ENCODE measurements at places on chromosomes 11 and 22.

- DNase-seq, result no peak
These were observed 114.9 kb downstream of the NAV2 start for GRCh38 chr11:19827399-19828135.

- no peak for DNase-seq
These were observed 60.6 kb downstream of the MED15 start for GRCh38 chr22:20567993-20568417.

DNA sequence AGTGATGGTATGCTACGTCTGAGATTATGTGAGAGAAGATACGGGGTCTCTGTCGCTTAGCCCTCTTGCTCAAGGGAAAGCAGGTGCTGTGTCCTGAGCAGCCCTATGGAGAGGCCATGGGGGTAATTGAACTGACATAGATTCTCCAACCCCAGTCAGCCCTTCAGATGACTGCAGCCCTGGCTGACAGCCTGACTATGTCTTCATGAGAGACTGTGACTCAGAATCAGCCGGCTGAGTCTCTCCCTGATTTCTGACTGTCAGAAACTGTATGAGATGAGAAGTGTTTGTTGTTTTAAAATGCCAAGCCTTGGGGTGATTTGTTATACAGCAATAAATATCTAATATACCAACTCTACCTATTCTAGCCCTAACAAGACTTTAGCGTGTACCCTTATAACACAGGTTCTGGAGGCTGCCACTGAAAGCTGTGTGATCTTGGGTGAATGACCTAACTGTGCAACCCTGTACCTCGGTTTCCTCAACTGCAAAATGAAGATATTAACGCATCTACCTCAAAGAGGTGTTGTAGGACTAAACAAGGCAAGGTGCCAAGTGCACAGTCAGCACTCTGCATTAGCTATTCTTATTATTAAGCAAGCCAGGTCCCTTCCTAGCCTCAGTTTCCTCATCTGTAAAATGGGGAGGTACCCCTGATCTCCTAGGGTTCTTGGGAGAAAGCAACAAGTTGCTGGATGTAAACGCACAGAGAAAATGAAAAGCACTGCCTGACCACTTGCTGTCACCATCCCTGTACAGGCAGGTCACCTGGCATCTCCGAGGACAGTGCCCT is 24.9 kb downstream of the SLC43A1 start:
- no peak for DNase-seq

DNA sequence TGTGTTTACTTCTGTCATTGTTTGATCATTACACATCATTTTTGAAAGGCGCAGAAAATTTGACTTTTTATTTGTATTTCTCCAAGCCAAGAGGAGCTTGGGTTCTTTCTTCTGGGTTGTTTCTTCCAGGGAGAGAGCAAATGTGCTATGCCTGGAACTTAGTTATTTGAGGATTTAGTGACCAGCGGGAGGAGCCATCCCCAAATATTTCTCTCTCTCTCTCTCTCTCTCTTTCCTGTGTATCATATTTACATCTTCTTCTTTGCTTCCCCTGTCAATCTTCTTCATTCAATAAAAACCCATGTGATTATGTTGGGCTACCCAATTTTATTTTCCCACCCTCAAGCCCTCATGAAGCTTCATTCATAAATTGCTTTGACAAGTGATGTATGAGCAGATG is 534.5 kb downstream of the LRRC4C start:
- no peak for DNase-seq

- no peak for DNase-seq
These were observed 29.0 kb upstream of the CREB3L1 start for GRCh38 chr11:46248289-46249102.

- no peak for DNase-seq
These were observed 108.0 kb upstream of the CADM1 start for GRCh38 chr11:115612046-115612730.

- no peak for DNase-seq
These were observed 261.9 kb upstream of the LUZP2 start for GRCh38 chr11:24234822-24235508.

- no peak for DNase-seq
These were observed 816.3 kb downstream of the OPCML start for GRCh38 chr11:132716037-132716436.

DNA sequence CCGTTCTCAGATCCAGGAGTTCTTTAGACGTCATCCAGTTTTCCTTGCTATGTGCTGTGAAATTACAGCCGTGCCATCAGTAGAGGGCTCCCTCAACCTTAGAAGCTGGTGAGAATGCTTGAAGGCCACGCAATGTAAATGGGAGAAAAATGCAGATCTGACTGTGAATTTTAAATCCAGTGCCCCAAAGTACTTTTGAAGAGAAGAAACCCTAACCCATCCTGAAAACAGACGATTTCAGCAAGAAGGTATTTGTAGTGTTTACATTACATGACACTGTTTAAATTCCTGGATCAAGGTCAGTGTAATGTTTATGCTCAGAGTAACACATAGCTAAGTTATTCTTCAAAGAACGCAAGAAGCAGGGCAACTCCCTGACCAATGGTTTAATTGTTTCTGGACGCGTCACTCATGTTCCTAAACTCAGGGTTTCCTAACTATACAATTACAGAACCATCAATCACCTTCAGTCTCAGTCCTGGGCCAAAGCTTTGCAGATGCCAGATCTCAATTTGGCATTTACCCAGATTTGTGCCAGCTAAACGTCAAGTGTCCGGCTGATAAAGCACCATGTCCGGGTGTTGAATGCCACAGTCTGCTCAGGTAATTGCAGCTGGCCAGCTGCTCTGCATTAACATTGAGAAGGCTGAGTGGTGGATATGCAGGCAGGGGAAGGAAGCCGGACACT is 38.2 kb downstream of the ADAMTS8 start:
- DNase-seq, result no peak

GRCh38 chr11:124519850-124520549 is 23.5 kb downstream of the OR8B12 start:
- no peak for DNase-seq

DNA sequence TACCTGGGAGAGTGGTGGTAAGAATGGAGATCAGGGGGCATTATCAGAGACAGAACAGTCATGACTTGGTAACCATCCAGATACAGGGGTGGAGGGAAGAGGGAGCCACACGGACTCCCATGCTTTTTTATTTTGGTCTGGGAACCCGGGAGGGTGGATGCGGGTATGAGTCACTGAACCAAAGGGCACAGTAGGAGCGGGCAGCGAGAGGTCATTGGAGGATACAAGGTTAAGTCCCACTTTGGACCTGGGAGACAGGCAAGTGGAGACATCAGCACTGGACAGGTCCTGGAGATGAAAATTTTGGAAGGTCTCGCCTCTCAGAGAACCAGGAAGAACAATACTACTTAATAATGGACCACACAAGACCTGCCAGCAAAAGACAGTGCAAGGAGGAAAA is 6.7 kb downstream of the HDHD5 start:
- no peak for DNase-seq

DNA sequence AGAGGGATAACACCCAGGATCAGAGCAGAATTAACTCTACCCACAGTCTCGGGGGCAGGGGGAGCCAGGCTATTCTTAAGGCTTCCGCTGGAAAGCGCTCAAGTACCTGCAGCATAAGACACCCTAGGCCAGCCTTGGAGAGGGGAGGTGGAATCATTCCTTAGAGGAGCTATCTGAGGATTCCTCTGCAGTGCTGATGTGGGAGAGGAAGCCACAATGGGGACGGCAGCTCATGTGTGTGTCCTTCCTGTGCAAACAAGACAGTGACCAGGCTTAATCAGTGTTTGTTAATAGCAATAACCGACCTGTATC is 382.2 kb upstream of the CADM1 start:
- no peak for DNase-seq

DNA sequence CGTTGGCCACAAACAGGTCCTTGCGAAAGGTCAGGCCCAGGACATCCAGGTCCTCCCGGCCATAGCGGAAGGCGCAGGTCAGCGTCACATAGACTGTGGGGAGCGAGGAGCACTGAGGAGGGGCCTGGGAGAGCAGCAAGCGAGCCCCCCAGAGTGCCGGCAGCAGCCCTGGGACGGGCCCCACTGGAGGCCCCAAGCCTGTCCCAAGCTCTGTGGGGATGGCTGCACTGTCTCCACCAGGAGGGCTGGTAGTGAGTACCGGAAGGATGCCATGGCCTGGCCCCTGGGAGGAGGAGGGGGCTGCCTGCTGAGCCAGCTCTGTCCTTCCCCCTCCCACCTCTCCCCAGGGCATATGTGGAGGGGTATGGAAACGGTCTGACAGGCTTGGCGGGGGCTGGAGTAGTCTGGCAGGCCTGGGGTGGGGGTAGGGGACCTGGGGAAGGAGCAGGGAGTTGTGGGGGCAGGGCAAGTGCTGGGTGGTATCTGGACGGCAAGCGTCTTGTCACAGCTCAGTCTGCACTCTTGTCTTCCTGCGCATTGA is 42.9 kb downstream of the TPBGL start:
- no peak for DNase-seq

- no peak for DNase-seq
These were observed 89.1 kb downstream of the BBOX1 start for GRCh38 chr11:27129686-27130085.

DNA sequence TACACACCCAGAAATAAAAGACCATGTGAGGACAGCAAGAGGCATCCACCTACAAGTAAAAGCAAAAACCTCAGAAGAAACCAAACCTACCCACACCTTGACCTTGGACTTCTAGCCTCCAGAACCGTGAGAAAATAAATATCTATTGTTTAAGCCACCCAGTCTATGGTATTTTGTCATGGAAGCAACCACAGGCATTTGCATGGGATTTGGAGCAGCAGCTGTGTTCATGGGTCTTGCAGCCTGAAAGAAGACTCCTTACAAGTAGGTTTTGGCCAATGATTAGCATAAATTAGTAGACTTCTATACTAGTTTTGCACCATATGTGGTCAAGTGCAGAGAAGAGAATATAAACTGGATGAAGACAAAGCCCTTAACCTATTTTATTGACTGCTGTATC is 27.9 kb downstream of the FSHB start:
- DNase-seq, result no peak

- peak; percentile 63 for DNase-seq
These were observed at the start of gene BCO2 for GRCh38 chr11:112174789-112175598. Gene BCO2 (plus strand): TSS chr11:112175512. CDS start chr11:112175602, 90 bp downstream.

- DNase-seq, result no peak
These were observed 1434.8 kb downstream of the TBC1D22A start for GRCh38 chr22:48197189-48197690.

GRCh38 chr11:134445601-134446325 is 33.7 kb upstream of the B3GAT1 start:
- no peak for DNase-seq

GRCh38 chr11:100748153-100748552 is 61.1 kb downstream of the ARHGAP42 start:
- no peak for DNase-seq

DNA sequence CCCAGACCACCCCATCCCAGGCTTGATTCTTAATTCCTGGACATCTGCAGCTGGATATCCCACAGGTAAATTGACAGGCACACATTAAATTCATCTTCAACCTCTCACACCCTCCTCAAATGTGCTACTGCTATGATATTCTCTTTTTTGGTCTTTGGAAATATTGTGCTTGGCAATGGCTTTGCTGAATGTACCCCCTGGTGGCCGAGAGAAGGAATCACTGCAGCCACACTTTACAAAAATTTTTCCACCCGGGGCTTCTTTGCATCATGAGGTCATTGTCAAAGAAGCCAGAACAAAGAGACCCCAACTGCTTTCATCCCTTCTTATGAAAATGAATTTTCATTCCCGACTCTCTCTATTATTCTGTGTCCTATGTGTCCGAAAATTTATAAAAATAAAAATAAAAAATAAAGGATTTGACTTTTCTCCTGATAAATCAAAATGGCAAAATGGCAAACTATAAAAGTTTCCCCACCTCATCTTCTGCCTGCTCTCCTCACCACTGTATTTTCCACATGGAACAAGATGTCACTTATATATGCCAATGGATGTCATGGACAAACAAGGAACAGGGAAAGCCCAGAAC is 15.0 kb upstream of the CYB5R2 start:
- peak; percentile 22 for DNase-seq

- no peak for DNase-seq
These were observed 3.0 kb downstream of the ABTB2 start for GRCh38 chr11:34354782-34355181.

DNA sequence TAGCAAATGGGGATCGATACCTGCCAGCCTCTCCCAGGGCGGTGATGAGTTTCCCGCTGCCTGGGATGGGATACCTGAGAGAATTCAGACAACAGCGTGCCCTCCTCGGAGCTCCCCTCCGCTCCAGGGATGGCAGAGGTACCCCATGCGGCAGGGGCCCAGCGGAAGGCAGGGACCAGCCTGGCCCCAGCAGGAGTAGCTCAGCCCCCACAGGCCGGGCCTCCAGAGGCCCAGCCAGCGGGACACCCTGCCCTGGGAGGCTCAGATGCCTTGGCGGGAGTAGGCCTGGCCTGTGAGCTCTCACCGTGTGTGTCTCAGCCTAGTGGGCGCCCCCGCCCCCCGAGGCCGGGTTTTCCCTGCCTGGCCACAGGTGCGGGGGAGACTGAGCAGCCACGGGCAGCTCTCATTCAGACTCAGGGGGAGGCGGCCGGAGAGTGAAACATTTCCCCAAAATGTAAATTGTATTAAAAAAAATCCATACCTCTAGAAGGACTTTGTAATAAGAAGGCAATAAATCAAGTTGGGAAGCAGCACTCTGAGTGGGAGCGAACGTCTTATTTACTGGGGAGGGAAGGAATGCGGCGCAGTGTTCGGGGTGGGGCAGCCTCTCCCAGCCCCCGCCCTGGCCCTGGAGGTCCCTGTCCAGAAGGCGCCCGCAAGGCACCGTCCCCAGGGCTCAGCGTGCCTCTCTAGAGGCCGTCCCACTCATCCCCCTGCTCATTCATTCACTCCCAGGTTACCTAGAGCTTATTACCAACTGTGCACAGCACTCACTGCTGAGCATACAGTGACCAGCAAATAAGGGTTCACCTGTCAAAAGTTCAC is 888.0 kb downstream of the BRD1 start:
- no peak for DNase-seq

DNA sequence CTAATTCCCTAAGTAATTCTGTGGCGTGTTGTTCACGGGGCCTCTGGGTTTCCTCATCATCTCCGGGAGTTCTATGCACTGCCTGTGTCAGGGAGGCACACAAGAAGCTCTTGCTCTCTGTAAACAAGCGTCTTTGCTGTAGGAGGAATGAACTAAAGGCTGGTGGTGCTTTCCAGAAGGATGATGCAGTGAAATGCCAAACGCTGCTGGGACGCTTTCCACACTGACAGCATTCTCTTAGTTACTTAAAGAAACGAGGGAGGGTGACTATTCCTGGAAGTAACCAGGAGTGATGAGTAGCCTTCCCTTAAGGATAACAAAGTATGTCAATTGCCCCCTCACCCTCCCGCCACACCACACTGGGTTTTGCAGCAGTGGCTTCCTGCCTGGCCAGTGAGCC is 38.5 kb upstream of the NUP50 start:
- no peak for DNase-seq

- DNase-seq, result no peak
These were observed 55.1 kb downstream of the CYTH4 start for GRCh38 chr22:37337204-37337943.

All from CD4-positive, alpha-beta T cell treated with Interleukin-21 for 1 hour (primary cell).